ENCODE measurements at places on chromosomes 6 and 20.

DNA sequence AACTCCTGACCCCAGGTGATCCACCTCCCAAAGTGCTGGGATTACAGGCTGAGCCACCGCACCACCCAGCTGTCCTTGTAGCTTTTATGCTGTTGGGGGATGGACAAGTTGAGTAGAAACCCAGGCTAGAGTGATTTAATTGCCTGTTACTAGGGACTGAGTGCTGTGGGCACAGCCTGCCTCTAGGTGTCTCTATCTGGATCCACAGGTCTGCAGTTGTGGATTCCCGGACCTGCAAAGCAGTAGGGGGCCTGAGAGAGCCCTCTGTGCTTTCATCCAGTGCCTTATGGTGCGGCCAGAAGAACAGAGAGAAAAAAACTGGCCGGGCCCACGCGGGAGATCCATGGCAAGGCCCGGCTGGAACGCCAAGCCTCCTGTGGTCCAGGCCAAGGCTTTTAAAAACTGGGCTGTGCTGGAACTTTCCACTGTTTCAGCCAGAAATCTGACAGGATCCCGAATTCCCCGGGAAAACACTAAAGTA, 5.2 kb downstream of the SIRPA start:
- DNase-seq: no peak

GRCh38 chr6:56664029-56664428, 21.3 kb upstream of the DST start:
- DNase-seq: no peak

DNA sequence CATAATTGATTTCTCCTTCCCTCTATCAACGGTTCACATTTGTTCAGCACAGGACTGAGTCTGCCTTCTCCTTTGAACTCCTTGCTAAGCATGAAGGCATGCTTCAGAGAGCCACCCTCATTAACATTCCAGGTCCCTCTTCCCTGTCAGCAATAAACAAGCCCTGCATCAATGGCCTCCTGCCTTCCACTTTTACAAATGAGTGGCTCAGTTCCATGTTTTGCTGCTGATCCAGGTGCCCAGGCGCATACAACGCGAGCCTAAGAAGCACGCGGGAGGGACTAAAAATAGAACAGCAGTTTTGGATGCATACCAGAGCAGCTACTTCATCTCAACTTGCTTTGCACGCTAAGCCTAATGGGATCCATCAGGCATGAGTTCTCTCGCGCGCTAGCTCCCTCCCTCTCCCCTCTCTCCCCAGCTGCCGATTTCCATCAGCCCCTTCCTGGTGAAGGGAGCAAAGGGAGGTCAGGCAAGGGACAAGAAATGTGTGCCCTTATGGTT, 53.4 kb downstream of the TRAF3IP2 start:
- DNase-seq: no peak

- DNase-seq: no peak
Measured at GRCh38 chr6:150068151-150068550, 770 bp downstream of the ULBP3 start.

DNA sequence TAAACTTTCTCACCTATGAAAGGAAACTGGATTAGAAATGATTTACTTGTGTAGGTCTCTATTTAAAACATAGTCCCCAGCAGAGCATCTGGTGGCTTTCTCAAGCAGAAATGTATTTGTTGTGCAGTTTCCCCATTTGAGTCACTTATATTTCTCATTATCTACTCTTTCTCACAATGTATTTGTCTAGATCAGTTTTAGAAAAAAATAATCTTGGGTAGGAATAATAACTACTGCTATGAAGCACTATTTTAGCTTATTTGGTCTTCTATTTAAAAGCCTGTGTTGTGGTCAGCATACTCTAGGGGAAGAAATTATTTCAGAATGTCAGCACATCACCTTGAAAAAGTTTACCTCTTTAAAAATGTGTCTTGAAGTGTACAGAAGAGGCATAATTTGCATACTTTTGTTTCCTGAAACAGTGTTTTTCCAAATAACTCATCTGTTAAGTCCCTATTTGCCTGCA, 60.9 kb upstream of the PRL start:
- DNase-seq: no peak

DNA sequence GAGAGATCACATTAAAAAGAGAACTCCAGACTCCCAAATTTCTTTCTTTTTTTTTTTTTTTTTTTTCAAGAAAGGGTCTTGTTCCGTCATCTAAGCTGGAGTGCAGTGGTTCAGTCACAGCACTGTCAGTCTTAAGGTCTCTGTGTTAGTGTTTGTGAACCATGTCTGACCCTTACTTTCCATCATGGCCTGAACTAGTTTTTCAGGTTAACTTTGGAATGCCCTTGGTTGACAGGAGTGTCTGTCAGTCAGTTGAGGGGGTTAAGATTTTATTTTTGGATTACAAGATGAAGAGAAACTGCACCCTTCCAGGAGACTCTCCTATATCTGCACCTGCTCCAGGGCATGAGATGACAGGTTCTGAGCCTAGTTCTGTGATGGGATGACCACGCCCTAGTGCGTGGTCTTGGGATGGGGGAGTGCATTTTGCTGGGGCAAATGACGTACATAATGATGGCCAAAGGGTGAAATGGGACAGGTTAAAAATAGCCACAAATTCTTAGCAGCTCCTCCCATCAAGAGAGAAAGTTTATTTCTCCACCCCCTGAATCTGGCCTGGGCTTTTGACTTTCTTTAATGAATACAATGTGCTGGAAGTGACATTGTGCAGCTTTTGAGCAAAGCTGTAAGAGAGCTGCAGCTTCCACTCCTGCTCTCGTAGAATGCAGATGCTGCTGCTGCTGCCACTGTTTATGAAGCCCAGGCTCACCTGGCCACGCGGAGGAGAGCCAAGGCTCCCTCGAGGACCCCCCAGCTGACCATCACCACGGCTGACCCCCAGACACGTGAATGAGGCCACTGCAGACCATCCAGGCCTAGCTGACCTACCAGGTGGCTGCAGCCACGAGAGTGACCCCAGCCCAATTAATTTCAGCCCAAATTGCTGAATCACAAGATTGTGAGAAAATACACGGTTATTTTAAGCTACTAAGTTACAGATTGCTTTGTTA, 29.7 kb upstream of the FAM50B start:
- no peak for DNase-seq

GRCh38 chr6:135231469-135231844, 50.3 kb downstream of the MYB start:
- DNase-seq: no peak

GRCh38 chr6:84605298-84605697, 159.1 kb downstream of the TBX18 start:
- no peak for DNase-seq

GRCh38 chr6:36132246-36132895, 2.1 kb downstream of the MAPK13 start:
- DNase-seq: no peak

DNA sequence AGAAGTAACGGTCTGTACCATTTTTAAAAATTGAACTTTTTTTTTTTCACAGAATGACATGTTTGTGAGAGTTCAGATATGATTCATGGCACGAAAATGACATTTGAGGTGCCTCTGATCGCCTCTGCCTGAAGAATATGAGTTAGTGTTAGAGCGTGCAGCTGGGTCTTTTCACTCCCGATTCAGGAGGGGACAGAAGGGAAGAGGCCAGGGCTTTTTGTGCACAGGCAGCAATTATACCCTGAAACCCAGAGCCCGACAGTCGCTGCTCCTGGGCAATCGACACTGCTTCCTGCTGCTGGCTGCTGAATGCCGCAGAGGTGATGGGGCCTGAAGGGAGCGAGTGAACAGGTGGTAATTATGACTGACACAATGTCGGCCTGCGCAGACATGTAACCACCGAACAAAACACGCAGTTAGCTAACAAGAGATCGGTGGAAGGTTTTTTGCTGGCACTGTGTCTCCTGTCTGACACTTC, 652.0 kb upstream of the NOX3 start:
- no peak for DNase-seq

DNA sequence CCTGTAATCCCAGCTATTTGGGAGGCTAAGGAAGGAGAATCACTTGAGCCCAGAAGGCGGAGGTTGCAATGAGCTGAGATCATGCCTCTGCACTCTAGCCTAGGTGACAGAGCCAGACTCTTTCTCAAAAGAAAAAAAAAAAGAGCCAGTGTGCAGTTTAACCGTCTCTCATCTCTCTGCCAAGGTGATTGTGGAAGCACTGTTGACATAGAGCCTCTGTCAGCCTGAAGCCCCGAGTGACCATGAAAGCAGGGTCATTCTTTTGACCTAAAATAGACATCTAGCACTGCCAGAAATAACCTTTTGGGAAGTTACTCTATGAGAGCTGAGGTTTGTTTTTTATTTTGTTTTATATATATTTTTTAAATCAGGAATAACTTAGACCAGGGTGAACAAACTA, 7.4 kb downstream of the DEFB127 start:
- no peak for DNase-seq

Data from KG1 (cell line).